ENCODE measurements at places on chromosomes 3 and 15.

DNA sequence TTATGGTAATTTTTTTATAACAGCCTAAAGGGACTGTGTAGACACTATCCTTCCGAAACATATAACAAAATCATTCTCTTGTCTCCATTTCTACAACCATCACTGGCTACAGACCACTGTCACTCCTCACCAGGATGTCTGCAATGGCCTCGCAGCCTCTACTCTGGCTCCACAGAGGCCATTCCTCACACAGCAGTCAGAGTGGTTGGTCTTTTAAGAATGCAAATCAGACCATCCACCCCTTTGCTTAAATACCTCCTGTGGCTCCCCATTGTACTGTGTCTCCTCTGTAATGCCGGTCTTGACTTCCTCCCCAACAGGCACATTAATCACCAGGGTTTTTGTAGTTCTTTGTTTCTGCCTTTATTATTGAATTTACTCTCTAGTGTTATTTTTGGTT lies 344.8 kb downstream of the ERC2 start:
- DNase-seq, result no peak

- no peak for DNase-seq
These were observed 12.8 kb upstream of the CSRNP1 start for GRCh38 chr3:39166134-39166710.

- DNase-seq, result no peak
These were observed 12.9 kb downstream of the OCA2 start for GRCh38 chr15:28086175-28086703.

DNA sequence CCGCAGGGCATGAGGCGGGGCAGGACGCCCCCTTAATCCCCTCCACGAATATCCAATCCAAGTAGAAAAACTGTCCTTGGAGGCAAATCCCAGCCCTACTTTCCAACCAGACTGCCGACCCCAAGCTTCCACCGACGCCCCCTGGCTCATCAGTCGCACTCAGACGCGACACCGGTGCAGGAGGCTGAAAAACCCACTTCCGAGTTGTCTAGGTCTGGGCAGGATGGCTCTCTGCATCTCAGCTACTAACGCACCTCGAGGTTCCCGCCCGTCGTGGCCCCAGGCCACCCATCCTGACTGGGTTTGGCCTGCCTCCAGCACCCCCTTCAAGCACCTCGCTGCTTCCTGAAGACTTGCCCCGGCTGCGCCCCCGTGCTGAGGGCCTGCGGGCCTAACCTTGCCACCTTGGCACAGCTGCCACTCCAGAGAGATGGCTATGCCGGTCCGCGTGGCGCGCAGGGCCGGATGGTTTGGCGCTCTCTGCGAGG lies 15.5 kb downstream of the RGMA start:
- no peak for DNase-seq

DNA sequence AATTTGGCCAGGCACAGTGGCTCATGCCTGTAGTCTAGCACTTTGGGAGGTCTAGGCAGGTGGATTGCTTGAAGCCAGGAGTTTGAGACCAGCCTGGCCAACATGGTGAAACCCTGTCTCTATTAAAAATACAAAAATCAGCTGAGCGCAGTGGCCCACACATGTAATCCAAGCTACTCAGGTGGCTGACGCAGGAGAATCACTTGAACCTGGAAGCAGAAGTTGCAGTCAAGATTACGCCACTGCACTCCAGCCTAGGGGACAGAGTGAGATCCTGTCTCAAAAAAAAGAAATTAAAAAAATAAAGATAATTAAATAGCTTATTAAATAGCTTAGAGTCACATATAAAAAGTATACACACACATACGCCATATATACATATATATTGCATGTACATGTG lies 3.7 kb upstream of the TIPARP start:
- no peak for DNase-seq

GRCh38 chr3:69236812-69237707 lies 114.7 kb upstream of the LMOD3 start:
- DNase-seq, result no peak

- no peak for DNase-seq
These were observed 114.9 kb upstream of the RPL32 start for GRCh38 chr3:12956316-12956660.

GRCh38 chr3:41175365-41175764 lies 23.9 kb upstream of the CTNNB1 start:
- DNase-seq, result no peak

DNA sequence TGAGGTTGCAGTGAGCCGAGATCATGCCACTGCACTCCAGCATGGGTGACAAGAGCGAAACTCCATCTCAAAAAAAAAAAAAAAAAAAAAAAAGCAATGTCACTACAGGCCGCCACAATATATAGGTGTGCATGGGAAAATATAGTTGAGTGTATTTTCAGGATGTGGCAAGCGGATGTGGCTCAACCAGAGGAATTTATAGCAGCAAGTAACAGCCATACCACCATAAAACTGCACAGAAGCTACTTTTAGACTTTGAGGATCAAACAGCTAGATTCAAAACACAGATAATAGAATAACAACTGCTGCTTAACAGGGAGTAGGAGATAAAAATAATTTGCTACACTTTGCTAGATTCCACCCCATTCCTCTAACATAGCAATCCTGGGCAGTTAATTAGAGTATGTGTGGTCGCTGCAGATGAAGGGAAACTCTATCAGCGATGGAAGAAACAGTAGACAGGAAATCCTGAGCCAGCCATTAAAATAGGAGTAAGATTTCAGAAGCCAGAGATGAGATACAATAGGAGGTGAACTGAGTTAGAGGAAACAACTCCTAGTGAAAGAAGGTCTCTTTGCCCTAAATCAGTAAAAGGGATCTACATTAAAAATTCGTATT lies 318.7 kb upstream of the STT3B start:
- no peak for DNase-seq

DNA sequence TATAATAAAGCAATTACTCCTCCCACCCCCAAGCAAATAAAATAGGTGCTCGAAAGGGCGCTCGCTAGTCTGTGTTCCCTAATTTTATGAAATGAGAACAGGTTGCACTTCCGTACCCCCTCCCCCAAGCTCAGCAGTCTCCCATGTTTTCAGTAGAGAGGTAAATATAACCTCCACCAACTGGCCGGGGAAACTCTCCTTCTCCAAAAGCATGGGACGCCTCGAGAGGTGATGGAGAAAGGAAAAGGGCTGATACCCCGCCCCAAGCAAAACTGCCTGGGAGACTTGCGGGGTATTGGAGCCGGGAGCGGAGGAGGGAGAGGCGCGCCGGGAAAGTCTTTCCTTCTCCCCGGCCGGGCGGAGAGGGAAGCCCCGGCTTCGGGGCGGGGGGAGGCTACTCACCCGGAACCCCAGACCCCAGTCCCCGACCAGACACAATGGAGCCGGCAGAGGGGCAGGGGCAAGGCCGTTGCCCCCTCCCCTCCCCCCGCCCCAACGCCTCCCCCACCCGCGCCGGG lies 605 bp downstream of the DCUN1D1 start:
- DNase-seq, result peak; percentile 44

DNA sequence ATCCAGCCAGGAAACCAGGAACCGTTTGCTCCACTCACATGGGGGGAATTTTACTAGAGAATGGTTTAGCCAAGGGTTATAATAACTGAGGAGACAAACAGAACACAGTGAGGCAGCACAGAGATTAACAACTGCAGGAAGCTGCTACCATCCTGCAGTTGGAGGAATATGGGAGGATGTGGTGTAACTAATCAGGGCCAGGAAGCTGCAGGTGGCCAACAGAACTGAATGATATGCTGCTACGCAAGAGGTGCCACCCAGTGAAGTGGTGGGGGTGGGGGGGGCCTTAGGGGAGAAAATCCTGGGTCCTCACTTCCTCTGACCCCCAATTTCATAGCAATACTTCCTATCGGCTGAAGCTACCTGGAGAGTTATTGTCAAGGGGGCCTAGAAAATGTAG lies 306.4 kb upstream of the STT3B start:
- DNase-seq, result no peak

DNA sequence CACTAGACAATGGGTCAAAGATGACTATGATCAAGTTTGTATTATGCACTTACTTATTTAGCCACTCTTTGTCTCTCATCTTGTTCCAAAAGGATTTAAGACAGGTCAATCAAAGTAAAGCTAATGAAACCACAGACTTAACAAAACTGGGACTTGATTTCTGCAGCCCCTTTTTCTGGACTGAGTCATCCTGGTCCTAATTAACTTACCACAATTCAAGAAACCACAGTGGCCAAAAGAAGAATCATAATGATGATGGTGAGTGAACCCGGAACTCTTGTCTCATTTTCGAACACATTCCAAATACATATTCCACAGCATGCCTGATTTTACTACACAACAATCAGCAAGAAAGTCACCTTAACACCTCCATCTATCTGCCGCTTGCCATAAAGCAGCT lies 1333.0 kb downstream of the ROBO1 start:
- DNase-seq, result no peak

GRCh38 chr3:56113231-56113630 lies 355.0 kb downstream of the ERC2 start:
- DNase-seq, result no peak

DNA sequence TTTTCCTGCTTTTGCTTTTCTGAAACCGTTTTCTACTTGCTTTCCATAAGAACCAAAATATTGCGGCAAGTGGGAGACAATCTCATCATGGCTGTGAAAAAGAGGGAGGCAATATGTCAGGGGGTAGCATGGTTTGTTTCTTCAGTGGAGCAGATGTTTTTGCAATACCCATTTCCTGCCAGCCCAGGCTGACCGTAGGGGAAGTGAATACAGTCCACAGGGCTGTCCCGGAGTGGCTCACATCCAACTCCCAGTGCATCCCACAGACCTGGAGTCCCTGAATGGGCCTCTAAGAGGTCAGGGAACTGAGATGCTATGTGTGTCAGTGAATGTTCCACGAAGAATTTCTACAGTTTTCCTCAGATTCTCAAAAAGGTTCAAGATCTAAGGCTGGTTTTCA lies 69.6 kb downstream of the EPHB1 start:
- no peak for DNase-seq

GRCh38 chr3:113783980-113784379 lies 37.1 kb downstream of the ATP6V1A start:
- no peak for DNase-seq

GRCh38 chr15:47434596-47434995 lies 282.7 kb upstream of the SEMA6D start:
- DNase-seq, result no peak

GRCh38 chr15:70362886-70363285 lies 265.2 kb upstream of the TLE3 start:
- DNase-seq, result no peak

DNA sequence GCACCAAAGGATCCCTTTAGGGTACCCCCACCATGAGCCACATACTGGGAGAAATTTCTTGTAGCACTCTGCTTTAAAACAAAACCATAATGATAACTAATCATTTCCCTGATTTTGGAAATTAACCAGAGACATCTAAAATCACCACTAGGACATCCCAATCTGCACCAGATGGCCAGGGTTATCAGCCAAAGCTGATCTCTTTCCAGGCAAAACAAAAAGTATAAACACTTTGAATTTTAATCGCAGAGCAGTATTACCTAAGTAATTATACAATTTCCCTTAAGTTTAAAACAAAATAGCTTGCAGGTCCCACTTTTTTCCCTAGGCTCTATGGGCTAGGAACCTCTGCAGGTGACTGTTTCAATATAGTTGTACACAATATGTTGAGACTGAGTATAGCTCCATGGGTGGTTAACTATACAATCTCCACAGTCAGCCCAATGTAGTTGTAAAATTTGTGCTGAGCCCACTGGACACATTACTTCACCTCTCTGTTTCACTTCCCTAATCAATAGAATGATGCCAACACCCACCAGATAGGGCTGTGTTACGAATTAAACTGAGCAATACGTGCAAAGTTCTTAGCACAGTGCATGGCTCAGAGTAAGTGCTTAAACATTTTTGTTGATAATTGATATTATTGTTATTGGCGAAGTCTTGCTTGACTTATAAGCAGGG lies 629 bp upstream of the NOX5 start:
- no peak for DNase-seq

DNA sequence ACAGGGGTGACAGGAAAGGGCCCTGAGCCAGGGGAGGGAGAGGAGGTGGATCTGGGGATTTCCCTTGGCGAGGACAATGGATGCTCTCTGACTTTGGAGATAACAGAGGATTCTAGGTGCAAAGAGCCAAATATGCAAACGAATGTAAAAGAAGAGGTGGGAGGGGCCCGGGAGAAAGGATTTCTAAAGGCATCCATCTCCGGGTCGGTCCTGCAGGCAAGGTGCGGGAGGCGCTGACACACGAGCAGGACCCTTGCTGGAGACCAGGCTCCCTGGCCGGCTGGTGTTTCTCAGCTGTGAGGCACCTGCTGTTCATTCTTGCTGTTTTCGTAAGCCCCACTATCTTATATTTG lies 115.2 kb upstream of the TLE3 start:
- no peak for DNase-seq

- no peak for DNase-seq
These were observed 306.2 kb upstream of the ATP11B start for GRCh38 chr3:182487143-182487542.

DNA sequence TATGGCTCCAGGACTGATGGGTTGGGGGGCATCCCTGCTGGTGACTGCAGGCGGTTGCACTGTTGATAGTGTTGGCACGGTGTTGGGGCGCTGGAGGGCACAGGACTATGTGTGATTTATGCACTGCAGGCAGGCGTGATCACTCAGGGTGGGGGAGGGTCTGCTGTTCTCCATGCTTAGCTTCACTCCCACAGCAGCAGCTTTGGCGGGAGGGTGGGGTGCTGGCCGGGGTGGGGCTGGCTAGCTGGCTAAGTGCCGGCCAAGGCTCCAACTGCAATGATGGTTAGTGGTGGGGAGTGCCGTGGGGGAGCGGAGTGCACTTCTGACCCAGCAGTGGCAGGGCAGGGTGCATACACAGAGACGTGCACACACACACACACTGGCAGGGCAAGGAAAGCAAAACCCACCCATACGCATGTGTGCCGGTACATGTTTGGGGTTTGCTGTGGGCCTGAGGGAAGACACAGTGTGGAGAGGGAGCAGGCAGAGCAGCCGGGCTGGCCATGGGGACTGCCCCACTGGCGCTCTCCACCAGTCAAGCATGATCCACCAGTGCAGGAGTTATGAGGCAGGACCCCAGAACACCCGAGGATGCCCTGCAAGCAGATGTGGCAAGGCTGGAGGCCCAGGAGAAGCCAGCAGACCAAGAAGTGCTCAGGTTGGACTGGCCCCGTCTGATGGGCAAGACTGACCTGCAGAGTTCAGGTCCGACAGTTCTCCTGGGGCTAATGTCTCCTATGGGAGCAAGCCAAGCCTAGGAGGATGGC lies 16.5 kb upstream of the FGF7 start:
- no peak for DNase-seq

- DNase-seq, result no peak
These were observed 5.9 kb upstream of the GP9 start for GRCh38 chr3:129054605-129055104.

DNA sequence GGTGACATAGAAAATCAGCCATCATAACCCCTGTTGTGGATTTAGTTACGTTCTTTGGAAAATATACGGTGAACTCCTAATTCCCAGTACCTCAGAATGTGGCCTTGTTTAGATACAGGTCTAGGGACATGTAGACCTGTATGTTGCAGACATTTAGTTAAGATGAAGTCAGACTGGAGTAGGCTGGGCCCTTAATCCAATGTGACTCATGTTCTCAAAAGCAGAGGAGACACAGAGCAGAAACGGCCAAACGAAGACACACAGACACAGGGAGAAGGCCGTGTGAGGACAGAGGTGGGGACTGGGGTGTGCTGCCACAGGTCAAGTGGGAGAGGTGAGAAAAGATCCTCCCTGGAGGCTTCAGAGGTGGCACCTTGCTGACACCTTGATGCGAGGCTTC lies 119.0 kb upstream of the PROK2 start:
- DNase-seq, result no peak

- no peak for DNase-seq
These were observed 9.2 kb downstream of the PLSCR4 start for GRCh38 chr3:146241523-146242240.

GRCh38 chr3:8325306-8325705 lies 176.3 kb upstream of the LMCD1 start:
- DNase-seq, result no peak

- DNase-seq, result no peak
These were observed 113.9 kb downstream of the TMEM108 start for GRCh38 chr3:133152056-133152455.

All from NCI-H2227 treated with DMSO at 0.1 percent for 48 hours (cell line).